ENCODE measurements at places on chromosomes 7 and 10.

GRCh38 chr7:16841681-16842080 lies 36.9 kb upstream of the AGR2 start:
- DNase-seq = no peak

DNA sequence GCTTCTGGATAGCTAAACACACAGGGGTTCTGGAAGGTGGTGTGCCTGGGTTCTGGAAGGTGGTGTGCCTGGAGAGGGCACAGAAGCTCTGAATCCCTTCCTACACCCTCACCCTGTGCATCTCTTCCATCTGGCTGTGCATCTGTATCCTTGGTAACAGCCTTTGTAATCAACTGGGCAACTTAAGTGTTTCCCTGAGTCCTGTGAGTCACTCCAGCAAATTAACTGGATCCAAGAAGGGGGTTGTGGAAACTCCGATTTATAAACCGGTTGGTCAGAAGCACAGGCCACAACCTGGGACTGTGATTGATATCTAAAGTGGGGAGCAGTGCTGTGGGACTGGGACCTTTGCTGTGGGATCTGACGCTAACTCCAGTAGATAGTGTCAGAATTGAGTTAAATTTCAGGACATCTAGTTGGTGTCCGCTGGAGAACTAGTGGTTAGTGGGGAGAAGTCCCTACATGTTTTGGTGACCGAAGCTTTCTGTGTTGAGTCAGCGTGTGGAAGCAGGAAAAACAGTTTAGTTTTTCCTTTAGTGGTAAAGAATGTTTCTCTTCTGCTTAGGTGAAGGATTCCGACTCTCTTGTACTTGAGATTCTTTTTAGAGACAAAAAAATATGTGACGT lies 228.1 kb downstream of the BMPER start:
- no peak for DNase-seq

DNA sequence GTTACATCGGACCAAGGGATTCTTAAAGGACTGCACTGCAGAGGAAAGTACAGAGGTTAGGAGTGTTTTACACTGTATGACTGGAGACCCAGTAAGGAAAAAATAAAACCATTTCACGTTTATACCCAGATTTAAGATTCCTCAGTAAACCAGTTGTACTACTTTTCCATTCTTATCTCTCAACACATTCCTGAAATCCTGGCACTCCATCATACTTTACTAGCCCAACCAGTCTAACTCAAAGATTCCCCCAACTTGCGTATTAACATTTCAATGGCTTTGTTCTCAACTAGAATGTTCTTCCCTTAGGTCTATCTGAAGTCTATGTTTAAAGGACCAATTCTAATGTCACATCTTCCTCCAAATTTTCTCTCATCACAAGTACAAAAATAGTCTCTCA lies 8.0 kb downstream of the CCDC186 start:
- no peak for DNase-seq

DNA sequence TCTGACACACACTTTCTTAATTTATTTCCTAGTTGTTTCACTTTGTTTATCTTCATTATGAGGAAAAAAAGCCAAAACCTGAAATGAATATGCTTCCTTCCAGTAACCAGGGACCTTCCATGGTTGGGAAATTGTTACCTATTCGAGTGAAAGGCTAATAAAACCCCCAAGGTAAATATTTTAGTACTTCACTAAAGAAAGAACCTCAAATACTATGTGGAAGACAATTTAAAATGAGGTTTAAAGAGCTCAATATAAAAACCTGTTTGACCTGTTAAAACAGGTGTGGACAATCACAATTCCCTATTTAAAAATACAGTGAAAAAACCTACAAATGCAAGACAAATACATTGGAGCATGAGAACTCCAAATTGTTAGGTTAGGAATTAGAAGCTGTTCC lies 192.6 kb downstream of the CFTR start:
- DNase-seq = no peak

- DNase-seq = no peak
Measured at GRCh38 chr7:2165610-2166594, 66.8 kb downstream of the MAD1L1 start.

DNA sequence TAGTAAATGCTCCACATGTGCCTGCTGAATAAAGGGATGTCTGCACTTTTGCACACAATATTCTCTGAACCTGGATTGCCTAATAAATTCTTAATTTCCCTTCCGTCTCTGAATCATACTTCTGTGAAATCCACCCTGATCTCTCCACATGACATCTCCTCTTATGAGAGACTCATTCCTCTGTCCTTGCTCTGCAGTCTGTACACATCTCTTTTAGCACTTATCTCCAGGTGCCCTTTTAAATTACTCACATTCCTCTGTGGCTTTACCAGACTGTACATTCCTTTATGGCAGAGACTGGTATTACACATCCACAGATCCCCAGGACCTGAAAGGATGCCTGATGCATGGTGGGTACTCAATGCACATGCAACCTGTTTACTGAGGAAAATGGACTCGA lies 527.6 kb downstream of the PHTF2 start:
- DNase-seq = no peak

DNA sequence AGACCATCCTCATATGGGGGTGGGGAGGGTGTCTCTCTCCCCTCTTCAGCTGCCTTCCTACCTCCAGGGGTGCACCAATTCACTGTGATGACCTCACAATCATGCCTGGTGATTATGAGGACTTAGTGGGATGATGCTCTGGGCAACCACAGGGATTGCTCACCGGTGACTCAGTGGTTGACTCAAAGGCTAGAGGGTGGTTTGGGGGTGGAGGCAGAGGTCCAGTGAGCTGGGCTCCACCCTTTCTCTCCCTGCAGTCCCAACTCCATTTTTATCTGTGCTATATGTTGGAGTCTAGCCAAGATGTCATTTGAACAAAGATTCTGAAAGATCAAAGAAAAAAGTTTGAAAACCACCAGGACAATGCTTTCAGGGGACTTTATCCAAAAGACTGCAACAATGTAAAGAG lies 286.9 kb downstream of the KCNMA1 start:
- peak; percentile 35 for DNase-seq

DNA sequence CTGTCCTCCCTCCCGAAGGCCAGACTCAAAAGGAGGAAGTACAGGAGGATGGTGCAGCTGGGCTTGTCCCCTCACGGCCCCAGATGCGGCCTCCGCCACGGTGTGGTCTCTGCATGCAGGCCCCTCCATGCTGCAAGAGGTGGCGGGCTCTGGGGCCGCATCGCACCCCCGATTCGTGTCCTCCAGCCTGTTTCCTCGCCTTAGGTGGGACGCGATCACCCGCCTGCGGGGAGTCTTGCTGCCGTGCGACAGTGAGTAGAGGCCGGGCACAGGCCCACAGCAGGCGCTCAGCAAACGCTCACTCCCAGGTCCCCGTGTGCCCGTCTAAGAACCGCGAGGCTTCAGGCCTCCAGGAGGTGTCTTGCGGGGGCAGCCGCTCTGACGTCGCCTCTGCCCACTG lies 13.9 kb upstream of the FAM20C start:
- DNase-seq = no peak

- no peak for DNase-seq
Measured at GRCh38 chr7:50509459-50509858, 55.7 kb downstream of the DDC start.

- no peak for DNase-seq
Measured at GRCh38 chr10:60260321-60260720, 129.4 kb downstream of the ANK3 start.

DNA sequence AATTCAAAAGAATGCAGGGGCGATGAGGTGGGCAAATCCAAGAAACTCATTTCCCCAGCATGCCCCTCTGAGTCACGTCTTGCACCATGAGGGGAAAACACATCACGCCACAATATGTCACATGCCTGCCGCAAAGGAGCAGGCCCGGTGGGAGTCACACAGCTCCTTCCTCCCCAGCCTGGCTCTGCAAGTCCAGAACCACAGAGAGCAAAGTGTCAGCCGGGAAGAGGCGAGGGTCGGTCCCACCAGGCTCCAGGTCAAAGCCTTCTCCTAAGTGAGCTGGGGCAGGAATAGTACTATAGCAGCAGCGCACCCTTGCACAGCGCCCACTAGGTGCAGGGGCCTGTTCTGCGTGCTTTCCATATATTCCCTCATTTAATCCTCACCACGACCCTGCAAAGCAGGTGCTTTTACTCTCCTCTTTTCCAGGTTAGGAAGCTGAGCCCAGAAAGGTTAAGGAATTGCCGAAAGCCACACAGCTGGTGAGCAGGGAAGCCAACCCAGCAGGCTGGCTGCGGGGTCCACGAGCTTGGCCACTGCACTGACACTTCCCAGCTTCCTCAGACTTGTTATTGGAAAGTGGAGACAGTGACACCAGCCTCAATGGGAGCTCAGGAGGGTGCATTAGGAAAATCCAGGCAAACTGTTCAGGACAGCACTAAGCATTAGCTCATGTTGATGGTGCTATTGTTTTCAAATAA lies 94.0 kb upstream of the ZMIZ1 start:
- peak; percentile 49 for DNase-seq

Measured in stimulated activated CD8-positive, alpha-beta memory T cell treated with anti-CD3 and anti-CD28 coated beads, Interleukin-2, amount 100 ng/mL, for 48 hours (primary cell).